NCI-H524 treated with DMSO at 0.1 percent for 48 hours (cell line): ENCODE measurements at places on chromosomes 12 and 14.

- DNase-seq: no peak
These were observed 33.9 kb upstream of the LIMA1 start for GRCh38 chr12:50317203-50317602.

GRCh38 chr12:85874031-85874461 is at the start of gene NTS:
Gene NTS (plus strand): TSS chr12:85874295. CDS start chr12:85874404, 109 bp downstream.
- DNase-seq: no peak

DNA sequence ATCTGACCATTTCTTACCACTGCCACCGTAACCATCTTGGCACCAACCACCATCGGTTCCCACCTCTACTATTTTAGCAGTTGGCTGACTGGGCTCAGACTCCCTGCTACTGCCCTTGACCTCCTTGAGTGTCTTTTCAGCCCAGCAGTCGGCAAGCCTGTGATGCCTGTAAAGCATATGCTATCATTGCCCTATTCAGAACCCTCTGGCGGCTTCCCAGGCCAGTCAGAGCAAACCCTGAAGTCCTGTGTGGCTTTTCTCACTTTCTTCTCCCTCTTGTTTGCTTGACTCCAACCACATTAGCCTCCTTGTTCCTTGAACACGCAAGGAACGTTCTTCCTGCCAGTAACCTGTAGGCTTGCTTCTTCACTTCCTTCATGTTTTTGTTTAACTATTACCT is 6.2 kb downstream of the IRAK3 start:
- no peak for DNase-seq

GRCh38 chr14:40402957-40403356 is 970.7 kb upstream of the FBXO33 start:
- DNase-seq: no peak

GRCh38 chr12:106773286-106774004 is 1.0 kb upstream of the RIC8B start:
- no peak for DNase-seq

DNA sequence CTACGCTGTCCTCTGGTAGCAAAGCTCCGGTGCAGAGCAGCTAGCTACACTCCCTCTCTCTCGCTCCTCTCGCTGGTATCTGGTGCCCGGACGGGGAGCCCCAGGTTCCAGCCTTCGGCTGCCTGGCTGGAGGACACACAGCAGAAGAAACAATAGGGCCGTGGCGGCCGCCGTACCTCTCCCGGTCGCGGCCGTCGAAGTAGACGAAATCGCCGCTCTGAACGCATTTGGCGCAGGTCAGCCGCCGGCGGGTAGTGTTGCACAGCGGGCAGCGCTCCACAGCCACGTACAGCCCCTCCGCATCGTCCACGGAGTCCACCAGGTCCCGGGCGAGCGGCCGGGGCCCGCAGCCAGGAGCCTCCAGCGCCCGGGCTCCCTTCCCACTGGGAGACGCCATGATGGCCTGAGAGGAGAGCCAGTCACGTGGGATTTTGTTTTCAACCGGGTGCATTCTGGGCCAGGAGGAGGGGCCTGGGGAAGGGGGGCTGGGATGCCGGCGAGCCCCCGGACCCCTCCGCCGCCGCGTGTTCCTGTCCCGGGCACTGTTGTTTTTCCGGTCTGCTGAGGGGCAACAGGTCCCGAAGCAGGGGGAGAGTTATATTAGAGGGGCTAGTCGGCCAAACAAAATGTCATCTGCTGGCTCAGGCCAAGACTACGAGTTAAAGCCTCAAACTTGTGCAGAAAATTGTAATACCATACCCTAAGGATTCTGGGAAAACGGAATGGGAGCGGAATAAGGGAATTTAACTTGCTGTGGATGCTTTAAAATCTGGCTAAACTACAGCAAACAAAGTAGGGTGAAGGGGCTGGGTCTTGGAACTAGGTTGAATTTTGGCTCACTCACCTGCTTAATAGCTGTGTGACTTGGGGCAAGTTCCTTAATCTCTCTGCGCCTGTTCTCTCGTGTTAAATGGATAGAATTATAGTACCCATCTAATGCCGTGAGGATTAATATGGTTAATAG is at the start of gene ATG14:
TSS of gene ATG14 (minus strand) at position 405 of the 964 bp plus-strand sequence. CDS start at position 397, 8 bp downstream.
- peak; percentile 27 for DNase-seq

DNA sequence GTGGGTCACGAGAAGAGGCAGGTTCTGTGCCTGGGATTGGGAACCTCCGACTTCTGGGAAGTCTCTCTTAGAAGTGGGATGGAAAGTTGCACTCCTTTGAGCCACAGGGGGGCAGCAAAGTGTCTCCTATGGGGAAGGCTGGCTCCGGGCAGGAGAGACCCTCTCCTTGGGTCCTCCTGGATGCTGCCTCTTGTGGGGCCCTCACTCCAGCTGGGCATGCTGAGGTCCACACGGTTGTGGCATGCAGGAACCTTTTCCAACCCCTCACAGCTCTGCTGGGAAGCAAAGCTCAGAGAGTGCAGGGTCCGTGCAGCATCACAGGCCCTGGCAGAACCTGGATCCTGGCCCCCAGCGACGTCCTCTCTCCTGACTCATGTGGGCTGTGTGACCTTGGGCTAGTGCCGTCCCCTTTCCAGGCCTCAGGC is 17.4 kb downstream of the SDSL start:
- DNase-seq: no peak

DNA sequence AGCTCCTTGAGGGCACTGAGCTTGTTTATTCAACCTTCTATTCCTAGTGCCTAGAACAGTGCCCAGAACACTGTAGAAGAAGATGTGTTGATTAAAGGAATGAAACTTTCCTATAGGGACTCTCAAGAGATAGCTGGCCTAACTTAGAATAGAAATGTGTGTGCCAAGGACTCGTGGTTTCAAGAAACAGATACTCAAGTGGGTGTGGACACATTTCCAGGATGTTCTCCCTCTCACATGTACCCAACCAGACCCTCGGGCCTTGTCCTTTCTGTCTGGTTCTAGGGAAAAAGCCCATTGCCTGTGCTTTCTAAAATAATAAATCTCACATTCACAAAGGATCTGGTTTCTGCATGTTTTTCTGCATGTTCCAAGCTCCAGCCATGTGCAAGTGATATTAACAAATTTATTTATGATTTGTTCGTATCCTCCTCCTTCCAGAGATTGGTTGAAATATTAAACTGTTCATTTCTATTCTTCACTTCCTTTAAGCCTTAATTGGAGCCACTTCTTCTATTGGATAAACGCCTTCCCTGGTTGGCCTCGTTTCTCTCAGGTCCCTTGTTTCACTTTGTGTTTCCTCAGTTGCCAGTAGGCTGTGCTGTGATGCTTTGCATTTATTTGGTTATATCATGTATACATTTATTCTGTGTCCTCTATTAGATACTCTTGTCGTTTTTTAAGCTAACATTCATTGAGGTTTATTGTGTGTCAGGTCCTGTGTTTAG is 89.8 kb downstream of the CRADD start:
- no peak for DNase-seq

- no peak for DNase-seq
These were observed 46.0 kb downstream of the TECPR2 start for GRCh38 chr14:102408724-102409123.

GRCh38 chr14:90302529-90303303 is 29.0 kb downstream of the NRDE2 start:
- no peak for DNase-seq

DNA sequence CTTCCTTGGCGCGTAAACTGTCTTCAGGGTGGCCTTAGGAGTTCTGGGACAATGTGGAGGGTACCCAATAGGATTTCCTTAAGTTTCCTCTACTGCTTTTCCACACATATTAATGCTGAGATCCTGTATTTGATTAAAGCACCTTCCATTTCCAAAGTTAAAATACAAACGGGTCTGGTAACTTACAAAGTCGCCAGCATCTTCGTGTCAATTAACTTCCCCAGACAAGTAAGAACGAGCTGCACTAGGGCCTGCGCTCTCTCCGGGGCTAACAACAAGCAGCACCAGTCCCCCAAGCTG is 130.9 kb downstream of the NDUFA12 start:
- DNase-seq: no peak

DNA sequence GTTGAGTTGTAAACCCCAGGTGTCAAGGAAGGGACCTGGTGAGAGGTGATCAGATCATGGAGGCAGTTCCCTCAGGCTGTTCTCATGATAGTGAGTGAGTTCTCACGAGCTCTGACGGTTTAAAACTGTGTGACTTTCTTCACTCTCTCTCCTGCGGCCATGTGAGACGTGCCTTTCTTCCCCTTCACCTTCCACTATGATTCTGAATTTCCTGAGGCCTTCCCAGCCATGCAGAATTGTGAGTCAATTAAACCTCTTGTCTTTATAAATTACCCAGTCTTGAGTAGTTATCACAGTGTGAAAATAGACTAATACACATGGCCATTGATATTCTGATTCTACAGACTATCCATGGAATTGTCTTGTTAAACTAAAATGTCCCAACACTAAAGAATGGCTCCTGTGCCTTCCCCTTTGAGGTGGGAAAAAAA is 85.6 kb downstream of the SLC2A13 start:
- DNase-seq: no peak

DNA sequence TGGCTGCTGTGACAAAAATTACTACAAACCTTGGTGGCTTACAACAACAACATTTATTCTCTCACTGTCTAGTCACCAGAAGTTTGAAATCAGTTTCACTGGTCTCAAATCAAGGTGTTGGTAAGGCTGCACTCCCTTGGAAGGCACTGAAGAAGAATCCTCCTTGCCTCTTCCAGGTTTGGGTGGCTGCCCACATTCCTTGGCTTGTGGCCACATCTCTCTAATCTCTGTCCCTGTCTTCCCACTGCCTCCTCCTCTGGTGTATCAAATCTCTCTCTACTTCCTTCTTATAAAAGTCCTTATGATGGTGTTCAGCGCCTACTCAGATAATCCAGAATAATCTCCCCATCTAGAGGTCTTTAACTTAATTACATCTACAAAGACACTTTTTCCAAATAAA is 31.0 kb downstream of the PLCZ1 start:
- DNase-seq: no peak

- no peak for DNase-seq
These were observed 2.1 kb downstream of the KMT2D start for GRCh38 chr12:49058366-49059044.

GRCh38 chr12:124150168-124150567 is 144.7 kb upstream of the RFLNA start:
- peak; percentile 72 for DNase-seq

GRCh38 chr14:24699052-24699451 is 65.1 kb upstream of the GZMB start:
- no peak for DNase-seq

DNA sequence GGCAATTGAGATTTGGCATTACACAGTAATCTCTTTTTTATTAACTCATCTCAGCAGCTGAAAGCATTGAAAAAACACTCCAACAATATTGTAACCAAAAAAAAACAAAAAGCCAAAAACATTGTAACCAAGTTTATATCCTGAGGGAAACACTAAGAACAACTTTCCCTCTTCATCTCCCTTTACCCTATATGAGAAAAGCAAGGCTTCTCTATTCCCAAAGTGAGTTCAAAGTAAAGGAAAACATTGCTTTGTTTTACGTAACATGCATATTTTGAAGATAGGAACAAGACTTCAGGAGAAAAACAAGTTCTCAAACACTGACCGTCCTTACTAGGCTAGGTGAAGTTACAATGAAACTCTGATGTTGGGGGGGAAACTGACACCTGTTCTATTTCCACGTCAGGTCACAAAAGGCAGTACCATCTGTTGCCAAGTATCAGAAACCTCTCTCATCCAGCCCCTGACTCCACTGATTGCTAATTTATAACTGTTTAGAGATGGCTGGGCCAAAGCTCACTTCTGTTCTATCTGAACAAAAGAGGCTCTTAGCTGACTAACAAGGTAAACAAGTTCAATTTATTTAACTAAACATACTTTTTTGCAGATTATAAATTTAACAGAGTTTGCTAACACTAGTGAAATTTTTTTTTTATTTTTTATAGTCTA is 67.9 kb upstream of the PLXNC1 start:
- peak; percentile 43 for DNase-seq

DNA sequence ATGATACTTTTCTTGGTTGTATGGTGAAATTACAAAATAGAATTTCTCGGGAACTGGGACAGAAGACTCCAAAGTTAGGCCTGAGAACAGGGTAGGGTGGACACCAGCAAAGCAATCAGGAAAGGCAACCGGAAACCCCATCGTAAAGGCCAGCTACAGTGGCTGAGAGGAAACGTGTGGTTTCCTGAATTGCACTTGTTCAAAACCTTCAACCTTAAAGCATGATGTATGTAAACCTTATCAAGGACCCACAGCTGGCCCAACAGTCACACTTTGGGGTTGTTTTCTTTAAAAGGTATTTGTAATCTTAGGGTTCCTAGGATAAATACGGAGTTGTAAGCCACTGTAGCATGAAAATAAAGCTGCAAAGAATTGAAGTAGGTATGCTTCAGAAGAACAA is 2.2 kb upstream of the PTGDR start:
- no peak for DNase-seq
